ENCODE measurements at places on chromosomes 4 and X.

GRCh38 chrX:105461016-105461415, 240.5 kb upstream of the TEX13A start:
- DNase-seq = no peak

DNA sequence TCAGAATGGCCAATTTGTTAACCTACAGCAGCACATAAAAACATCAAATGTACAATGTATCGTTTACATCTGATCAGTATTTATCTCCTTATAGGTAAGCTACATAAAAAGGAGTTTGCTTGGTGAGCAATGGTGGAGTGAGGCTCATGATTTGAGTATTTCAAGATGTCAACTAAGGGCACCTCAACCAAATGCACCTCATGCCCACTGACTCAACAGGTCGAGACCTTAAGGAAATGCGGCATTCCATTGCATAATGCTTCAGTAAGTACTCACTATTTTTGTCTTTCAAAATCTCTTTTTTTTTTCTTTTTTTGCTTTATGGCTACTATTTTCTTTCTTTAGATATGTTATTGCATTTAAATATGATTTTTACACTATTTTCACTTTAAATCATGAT, 181.0 kb upstream of the TLL1 start:
- no peak for DNase-seq

DNA sequence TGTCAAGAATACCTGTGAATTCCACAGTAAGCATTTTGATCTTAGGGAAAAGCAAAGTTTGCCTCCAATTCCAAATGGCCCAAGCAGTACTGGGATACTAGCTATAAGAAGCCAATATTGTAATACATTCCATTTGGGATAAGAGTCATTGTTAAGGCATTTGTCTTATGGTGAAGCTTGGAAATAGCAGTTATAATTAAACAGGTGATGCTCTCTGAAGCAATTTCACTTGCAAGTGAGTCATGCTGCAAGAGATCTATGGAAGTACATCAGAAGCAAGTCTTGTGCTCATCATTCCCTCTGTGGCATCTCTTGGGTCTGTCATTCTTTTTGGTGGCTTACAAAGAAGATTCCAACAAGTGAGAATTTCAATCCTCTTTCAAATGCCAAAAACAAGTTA, 386.4 kb upstream of the RPS6KA3 start:
- no peak for DNase-seq

- DNase-seq = no peak
These were observed 35.8 kb upstream of the PRDM8 start for GRCh38 chr4:80161413-80162058.

GRCh38 chrX:12139934-12140611, 1.8 kb downstream of the FRMPD4 start:
- no peak for DNase-seq

GRCh38 chr4:110837896-110838450, 215.1 kb upstream of the PITX2 start:
- DNase-seq = no peak

Measured in globus pallidus (tissue), 1 donor.